ENCODE measurements at places on chromosomes 13 and 19.

GRCh38 chr13:32496599-32497160 is 41.9 kb downstream of the N4BP2L2 start:
- DNase-seq, result no peak

- DNase-seq, result no peak
Observed at GRCh38 chr13:98975822-98976261, 2.0 kb downstream of the DOCK9 start.

DNA sequence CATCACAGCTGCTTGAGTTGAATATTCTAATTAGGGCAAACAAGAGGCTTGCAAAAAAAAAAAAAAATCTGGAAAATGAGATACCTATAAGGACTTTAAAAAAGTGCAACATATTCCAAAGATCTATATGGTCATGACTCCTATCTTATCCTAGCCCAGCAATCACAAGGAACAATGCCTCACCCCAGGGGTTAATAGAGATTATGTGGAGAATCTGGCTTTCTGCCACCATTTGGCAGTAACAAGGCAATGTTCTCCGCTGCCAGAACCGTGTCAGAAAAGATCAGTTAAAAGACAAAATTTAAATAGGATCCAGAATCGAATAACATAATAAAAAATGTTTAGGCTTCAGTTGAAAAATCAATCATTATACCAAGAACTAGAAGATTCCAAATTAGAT is 1643.2 kb upstream of the PRR20A start:
- DNase-seq, result no peak

GRCh38 chr13:103451656-103452055 is 385.4 kb upstream of the SLC10A2 start:
- no peak for DNase-seq

- no peak for DNase-seq
Observed at GRCh38 chr13:51518827-51519226, 65.4 kb upstream of the WDFY2 start.

DNA sequence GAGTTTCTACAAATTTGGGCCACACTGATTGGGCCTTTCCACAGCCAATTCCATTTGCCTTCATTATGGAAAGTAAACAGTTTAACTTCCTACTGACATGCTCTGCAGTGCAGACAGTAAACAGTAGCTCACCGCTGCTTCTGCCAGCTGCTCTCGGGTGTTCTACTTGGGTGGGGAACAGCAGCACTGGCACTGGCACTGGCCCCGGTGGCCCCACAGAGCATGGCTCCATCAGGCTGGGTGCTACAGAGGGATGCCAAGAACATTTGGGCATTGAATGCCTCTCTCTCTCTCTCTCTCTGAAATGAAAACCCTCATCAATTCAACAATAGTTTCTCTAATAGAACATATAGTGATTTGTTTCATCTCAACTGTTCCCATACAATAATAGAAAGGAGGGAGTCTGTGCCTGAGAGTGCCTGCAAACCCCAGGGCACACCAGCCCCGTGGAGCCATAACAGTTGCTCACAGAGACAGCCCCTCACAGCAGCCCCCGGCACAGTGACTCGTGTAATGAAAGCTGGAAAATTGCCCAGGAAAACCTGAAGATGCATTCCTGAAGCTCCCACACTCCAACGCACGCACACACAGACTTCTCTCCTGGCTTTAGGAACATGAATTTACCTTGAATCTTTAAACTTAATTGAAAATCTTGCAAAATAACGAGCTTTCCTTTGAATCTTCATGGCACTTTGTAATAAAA is 38.2 kb upstream of the GJB6 start:
- DNase-seq, result no peak

DNA sequence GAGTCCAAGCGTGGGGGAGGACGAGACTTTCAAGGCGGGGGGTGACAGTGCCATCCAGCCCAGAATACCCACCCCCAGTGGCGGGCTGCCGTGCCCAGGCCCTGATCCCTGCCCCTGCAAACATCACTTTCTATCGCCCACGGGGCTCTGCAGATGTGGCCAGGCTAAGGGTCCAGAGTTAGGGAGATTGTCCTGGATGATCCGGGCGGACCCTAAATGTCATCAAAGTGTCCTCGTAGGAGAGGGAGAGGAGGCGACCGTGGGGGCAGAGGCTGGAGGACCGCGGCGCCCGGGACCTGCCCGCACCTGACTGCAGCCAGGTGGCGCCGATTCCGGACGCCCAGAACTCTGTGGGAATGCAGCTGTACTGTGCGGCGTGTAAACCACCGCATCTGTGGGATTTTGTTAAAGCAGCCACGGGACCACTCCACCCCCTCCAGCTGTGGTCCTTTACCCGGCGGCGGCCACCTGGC is 32.4 kb downstream of the GJA3 start:
- no peak for DNase-seq

All from SK-N-MC (cell line).